KG1 (cell line): ENCODE measurements at places on chromosomes 4 and X.

DNA sequence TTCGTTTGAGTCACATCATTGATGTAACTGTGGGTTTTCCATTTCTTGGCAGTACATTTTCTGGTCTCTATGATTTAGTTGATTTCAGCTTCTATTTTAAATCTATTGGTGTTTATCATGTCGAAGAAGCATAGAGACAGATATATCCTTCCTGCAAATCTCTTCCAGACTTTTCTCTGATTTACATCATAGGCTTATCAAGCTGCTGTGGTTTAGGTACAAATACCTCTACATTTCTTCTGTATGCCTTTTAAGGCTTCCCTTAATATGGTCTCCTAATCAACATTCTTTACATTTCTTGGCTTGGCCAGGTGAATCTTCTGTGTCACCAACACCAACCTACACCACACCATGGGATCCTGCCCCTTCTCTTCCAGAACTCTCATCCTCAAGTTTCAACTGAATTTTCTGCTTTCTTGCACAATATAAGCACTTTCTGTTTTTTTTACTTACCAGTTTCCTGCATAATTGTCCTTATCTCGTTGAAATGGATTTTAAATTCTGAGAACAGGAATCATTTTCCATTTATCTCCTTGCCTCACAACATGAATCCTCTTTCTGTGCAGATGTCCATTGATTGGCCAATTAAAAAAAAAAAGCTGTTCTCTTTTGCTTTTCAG is 626.9 kb downstream of the ANKRD50 start:
- no peak for DNase-seq

- DNase-seq = peak; percentile 11
Observed at GRCh38 chr4:33060674-33061542, 2340.7 kb downstream of the PCDH7 start.

- peak; percentile 11 for DNase-seq
Observed at GRCh38 chr4:11765849-11766453, 337.3 kb upstream of the HS3ST1 start.

DNA sequence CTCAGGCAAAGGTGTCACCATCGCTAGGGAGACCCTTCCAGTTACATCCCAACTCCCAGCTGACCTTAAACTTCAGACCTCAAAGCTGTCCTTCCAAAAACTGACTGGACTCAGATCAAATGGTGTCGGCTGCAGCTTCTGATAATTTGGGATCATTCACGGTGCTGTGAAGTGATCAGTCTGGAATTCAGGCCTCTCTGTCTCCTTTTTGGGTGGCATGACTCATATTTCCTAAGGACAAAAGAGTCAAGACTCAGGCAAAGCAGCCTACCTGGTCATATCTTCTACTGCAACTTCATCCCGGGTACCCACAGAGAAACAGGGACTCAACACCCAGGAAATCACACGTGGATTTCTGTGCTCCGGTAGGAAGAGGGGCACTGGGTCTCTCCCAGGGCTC is 87.6 kb downstream of the SORCS2 start:
- no peak for DNase-seq

- DNase-seq = no peak
Observed at GRCh38 chrX:31272472-31272775, 200.6 kb upstream of the FTHL17 start.

DNA sequence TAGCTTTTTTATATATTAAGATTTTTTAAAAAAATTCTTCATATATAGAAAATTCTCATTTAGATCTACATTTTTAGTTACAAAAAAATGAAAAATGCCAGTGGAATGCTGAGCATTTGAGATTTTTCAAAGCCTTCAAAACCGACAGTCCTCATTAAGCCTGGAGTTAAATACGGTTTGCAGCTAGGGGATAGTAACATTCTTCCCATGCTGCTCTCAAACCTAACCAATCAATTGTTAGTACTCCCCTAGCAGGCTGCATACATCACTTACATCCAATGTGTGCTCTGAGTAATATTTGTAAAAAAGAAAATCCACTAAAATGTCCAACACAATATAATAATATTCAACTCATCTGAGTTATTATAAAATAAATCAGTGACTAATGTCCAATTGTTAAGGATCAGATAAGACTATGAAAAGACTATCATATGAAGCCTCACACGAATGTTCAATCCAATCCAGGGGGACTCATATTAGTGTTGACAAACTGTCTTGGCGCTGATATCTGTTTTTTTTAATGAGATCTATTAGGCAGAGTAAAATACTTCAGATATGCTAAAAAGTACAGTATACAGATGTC is 227.6 kb upstream of the MAB21L2 start:
- no peak for DNase-seq

DNA sequence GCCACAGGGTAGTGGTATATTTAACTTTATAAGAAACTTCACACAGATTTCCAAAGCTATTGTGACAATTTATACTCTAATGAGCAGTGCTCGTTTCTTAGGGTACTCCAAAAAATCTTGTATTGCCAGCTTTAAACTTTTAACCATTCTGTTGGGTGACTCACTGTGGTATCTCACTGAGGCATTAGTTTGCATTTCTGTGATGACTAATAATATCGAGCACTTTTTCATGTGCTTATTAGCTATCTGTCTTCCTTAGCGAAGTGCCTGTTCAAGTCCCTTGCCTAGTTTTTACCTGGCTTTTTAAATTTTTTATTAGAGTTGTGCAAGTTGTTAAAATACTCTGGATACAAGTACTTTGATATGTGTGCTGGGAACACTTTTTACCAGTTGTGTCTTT is 5.5 kb downstream of the PNMA3 start:
- no peak for DNase-seq

DNA sequence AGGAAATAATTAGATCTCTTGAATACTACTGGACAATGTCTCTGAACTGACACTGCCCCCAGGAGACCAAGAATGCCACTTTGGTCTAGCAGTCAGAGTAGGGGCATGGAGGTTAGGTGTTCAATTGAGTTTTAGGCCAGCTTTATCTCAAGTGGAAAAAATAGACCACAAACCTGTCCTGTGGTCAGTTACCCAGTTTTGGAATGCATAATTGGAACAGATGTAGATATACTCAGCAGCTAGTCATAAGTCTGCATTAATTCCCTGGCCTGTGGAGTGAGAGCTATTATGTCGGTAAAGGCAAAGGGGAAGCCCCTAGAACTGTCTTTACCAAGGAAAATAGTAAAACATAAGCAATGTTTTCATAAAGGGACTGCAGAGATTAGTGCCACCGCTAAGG is 587.7 kb downstream of the GLUD2 start:
- no peak for DNase-seq

DNA sequence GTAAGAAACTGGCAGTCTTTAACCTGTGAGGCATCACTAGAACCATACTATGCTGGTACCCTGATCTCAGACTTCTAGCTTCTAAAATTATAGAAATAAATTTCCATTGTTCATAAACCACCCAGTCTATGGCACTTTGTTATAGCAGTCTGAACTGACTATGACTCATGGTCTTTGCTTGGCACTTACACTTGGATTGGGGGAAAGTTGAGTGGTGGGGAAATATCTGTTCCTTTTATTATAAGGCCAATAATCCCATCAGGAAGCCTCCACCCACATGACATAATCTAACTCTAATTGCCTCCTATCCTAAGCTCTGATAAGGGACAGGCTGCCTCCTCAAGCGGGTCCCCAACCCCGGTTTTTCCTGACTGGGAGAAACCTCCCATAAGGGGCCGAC is 61.4 kb upstream of the PACRGL start:
- no peak for DNase-seq

DNA sequence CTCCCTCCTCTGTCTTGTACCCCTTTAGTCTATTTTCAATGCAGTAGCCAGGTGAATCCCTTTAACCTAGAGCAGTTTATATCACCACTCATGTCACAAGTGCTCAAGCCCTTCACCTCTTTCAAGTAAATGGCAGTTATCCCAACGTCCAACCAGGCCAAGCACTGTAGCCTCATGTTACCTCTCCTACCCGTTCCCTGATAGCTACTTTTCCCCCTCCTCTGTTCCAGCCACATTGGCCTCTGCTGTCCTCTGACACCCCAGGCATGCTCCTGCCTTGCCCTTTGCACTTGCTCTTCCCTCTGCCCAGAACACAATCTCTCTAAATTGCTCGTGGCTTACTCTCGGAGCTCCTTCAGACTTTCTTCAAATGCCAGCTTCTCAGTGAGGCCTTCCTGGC is 15.2 kb downstream of the GUCY1B1 start:
- no peak for DNase-seq

GRCh38 chrX:150364347-150365050 is 1.4 kb downstream of the MAMLD1 start:
- DNase-seq = peak; percentile 3

- DNase-seq = no peak
Observed at GRCh38 chr4:176002007-176002613, 63.5 kb upstream of the WDR17 start.

- no peak for DNase-seq
Observed at GRCh38 chr4:52711272-52711671, 40.0 kb downstream of the ERVMER34-1 start.

DNA sequence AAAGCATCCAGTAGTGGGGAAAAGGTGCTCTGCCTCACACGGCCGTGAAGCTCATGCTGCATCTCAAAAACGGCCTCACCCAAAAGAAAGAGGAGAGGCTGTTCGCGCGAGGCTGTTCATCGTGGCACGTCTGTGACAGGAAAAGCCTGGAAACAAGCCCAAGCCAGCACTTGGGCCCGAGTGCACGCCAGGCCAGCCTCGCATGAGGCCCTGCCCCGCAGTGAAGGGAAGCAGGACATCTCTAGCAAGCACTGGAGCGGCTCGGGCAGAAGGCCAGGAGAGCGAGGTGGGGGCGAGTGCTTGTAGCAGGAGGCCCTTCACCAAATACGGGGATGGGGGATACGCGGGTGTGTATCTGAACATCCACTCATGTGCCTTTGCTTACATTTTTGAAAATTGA is 39.9 kb upstream of the MXD4 start:
- DNase-seq = no peak

DNA sequence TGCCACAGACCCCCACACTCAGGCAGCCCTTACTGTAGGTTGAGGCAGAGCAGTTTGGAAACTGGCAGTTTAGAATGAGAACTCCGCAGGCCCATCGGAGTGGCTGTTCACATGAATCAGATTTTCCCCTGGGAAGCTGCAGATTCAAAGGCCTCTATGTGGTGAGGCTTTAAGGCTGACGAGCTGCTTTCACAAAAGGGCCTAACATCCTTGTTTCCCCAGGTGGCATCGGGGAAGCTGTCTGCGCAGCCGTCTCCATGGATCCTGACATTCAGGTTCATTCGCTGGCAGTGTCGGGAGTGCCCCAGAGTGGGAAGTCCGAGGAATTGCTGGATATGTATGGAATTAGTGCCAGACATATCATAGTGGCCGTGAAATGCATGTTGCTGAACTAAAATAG is 33.7 kb downstream of the TKTL1 start:
- DNase-seq = no peak

GRCh38 chr4:78299565-78299972 is 242.4 kb downstream of the FRAS1 start:
- DNase-seq = no peak

- DNase-seq = no peak
Observed at GRCh38 chrX:143002206-143002605, 23.5 kb upstream of the SPANXN4 start.

GRCh38 chr4:19844446-19844845 is 407.3 kb upstream of the SLIT2 start:
- no peak for DNase-seq

- no peak for DNase-seq
Observed at GRCh38 chr4:185204238-185204910, 574 bp upstream of the CFAP97 start.

DNA sequence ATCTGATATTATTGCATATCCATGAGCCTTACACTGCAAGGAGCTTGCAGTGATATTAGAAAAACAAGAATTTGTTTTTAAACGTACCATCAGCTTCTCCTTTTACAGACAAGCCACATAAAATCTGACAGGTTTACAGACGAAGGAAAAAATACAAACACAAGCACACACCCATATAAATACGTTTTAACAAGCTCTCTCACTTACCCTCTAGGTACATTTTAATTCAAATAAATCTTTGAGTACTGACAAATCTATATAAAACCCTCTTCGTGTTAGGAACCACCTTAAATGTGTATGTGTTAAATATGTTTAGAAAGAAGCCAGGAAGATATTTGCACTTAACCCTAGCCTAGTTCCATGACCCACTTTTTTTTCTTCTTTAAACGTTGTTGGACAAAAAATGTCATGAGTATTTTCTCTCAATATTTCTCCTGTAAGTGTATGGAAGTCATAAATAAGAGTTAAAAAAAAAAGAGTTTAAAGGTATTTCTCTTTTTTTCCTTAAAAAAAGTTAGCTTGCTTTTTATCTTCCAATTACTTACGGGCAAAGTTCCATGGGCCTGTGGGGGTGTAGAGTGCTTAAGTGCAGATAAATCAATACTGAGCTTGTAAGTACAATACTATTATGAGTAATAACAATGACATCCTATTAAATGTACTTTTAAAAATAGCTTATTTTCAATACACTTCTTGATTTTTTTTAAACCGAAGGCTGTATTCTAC is 1.5 kb downstream of the ARAP2 start:
- DNase-seq = no peak

DNA sequence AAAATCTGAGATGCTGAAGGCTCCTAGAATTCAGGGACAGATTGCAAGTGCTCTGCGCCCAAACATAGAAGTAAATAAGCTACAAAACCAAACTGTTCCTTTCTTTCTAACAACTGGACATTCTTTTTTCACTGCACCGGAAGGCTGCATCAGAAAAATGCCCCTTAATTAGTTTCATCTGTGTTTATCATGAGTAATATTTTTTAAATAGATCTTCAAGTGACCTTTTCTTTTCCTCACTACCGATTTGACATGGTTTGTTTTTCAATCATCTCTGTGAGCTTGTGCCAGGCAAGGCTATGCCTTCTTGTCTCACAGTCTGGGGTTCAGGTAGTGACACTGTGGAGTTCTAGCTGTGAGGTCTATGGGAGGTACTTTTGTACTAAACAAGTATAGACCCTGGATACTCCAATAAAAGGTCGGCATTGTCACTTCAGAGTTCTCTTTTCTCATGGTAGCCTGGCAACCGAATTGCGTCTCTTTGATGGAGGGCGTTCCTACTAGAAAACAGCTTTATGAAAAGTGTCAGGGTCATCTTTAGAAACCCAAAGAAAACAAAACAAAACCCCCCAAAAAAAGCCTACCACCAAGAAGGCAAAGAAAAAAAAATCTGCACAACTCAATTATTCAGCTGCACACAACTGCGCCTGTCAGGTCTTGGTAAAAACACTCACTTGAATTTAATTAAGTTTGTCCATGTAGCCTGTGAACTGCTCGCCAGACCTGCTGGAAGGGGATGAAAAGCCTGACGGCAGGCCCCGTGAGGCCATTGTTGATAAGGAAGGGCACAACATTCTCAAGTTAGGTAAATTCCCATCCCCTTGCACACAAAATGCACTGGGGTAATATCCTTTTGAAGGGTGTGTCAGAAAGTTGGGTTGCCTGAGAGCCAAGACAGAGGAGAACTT is 22.8 kb upstream of the ADAMTS3 start:
- DNase-seq = no peak

- no peak for DNase-seq
Observed at GRCh38 chrX:65745427-65745826, 78.0 kb downstream of the MSN start.

GRCh38 chr4:104919406-104919805 is 227.3 kb upstream of the TET2 start:
- no peak for DNase-seq
